ENCODE measurements at places on chromosomes 16 and 17.

DNA sequence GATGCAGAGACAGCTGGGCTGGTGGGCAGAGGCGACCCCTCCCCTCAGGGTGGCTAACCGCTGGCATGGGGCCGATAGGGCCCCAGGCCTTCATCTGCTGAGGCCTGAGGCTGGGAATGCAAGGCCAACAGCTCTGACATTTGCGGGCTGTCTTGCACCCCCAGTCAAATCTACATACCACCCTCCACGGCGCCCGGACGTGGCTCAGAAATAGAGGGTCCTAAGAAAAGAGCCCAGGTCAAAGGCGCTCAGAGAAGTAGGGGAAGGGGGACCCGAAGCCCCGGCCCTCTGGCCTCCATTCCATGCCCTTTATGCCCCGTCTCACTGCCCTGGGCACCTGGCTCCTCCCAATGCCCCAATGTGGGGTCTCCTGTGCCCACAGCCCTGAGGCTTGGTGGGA is 142.3 kb downstream of the C16orf78 start:
- DNase-seq = no peak

DNA sequence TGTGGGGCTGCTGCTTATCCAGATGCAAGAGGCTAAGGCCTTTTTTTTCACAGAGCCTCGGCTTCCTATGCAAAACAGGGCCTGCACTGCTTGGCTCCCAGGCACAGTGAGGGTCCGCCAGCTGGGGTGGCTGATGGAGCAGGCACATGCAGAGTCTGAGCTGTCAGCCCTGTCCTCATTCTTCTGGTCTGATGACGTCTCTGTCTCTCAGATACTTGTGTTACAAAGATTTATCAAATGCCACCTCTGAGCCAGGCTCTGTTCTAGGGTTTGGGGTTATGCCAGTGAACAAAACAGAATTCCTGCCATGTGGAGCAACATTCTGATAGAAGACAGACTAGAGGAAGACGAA is 4.8 kb downstream of the RNF40 start:
- DNase-seq = no peak

GRCh38 chr17:3528403-3528851 is 29.2 kb downstream of the TRPV3 start:
- DNase-seq = no peak

GRCh38 chr16:68529608-68529930 is 9.5 kb upstream of the ZFP90 start:
- DNase-seq = no peak
